ENCODE measurements at places on chromosomes 7 and 10. TPM values are rescaled to one million over a fixed set of nuclear protein-coding genes. Genes with fewer than 3 reads are reported as not detected.

DNA sequence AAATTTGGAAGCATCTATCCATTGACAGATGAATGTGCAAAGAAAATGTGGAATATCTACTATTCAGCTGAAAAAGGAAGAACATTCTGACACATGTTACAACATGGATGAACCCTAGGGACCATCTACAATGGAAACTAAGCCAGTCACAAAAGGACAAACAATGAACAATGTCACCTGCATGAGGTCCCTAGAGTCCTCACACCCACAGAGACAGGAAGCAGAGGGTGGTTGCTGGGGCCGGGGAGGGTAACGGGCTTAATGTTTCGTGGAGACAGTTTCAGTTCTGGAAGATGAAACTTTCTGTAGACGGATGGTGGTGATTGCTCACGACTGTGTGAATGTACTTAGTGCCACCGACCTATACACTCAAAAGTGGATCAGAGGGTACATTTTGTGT lies 282.9 kb downstream of the ADARB2 start:
- DNase-seq: no peak
- no peaks in the 10 kb centered on the region for H3K4me1 ChIP-seq
- H3K27ac ChIP-seq: no peak overlapping the region
- no peaks in the 10 kb centered on the region for H3K27me3 ChIP-seq
- no peaks in the 10 kb centered on the region for H3K36me3 ChIP-seq

- H3K27me3 ChIP-seq: no peaks in the 10 kb centered on the region
- no peak overlapping the region for H3K27ac ChIP-seq
- no peak overlapping the region for H3K4me3 ChIP-seq
- peaks cover 13% of the 10 kb centered on the region for H3K4me1 ChIP-seq
Measured at GRCh38 chr10:79353000-79353406, 5.7 kb downstream of the PPIF start.

DNA sequence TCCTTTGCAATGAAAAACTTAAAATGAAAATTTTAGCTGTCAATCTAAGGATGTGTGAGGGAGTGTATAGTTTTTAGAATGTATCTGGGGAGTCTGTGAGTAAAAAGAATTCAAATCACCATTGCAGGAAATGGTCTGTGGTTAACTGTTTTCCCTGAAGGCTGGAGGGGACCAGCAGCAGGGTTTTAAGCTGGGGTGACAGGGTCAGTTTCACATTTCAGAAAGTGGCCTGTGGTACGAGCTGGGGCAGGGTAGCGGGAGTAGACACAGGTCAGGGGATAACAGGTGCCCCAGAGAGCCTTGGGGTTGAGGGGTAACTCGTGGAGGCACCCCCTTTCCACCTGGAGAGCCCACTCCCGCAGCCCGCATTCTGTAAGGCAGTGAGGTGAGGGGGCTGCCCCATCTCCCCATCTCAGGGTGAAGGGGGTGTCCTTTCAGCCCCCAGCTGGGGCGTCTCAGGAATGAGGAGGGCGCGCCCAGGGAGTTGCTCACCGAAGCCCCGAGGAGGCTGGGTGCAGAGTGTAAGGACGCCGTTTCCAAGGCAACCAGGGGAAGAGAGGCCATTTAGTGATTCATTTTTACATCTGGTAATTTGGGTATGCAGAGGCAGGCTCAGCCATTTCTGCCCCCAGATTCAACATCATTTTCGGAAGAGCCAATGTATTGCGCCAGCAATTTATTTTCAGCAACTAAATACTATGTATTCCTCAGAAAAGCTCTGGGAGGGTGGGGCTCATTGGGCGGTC lies 168.9 kb downstream of the SLIT1 start:
- H3K27ac ChIP-seq: no peak overlapping the region
- H3K36me3 ChIP-seq: no peaks in the 10 kb centered on the region
- peaks cover 11% of the 10 kb centered on the region for H3K27me3 ChIP-seq

- H3K27me3 ChIP-seq: no peaks in the 10 kb centered on the region
- peak overlapping the region; percentile 14 for H3K27ac ChIP-seq
- peaks cover 8% of the 10 kb centered on the region for H3K4me1 ChIP-seq
- no peak for DNase-seq
Measured at GRCh38 chr7:65980478-65981250, 1.3 kb downstream of the GUSB start.

DNA sequence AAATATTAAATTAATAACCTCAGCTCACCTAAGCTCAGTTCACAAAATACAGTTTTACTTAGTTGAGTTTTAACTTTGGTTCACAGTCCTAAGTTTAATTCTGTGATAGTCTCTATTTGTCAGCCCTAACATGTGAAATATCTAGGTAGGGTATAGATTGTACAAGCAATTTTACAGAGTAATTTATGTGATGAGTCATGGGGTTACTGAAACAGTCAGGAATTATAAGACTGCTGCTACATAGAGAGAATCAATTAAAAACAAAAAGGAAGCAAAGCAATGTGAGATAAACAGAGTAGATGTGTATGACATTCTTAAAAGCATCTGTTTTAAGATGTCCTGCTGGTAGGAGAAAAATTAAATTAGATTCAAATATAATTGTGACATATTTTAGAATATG lies 1018.2 kb upstream of the KCND2 start:
- H3K4me1 ChIP-seq: no peaks in the 10 kb centered on the region
- H3K27me3 ChIP-seq: no peaks in the 10 kb centered on the region
- no peak for DNase-seq
- no peak overlapping the region for H3K27ac ChIP-seq
- H3K4me3 ChIP-seq: no peak overlapping the region
- H3K36me3 ChIP-seq: no peaks in the 10 kb centered on the region

DNA sequence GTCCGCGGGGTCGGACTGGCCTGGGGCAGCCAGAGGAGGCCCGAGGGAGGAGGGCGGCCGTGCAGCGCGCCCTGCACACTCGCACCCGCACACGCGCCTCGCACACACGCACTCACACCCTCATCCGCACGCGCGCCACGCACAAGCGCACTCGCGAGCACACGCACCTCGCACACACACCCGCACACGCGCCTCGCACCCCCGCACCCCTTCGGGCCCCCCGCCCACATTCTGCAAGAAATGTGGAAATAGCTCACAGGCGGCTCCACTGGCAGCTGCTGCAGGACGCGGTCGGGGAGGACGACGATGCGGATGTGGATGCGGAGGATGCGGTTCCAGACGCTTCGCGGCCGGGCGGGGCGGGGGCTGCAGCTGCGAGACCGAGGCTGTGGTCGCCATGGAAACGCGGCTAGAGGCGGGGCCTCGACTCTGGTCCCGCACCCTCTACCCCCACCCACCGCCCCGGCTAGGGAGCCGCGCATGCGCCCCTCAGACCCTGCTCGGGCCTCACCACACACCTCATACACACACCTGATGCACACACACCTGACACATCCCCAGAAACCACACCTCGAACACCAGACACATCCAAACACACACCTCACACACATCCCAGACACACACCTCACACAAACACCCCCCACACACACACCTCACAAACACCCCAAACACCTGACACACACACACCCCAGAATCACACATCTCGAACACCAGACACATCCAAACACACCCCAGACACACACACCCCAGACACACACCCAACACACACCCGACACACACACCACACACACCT lies at the start of gene CALY:
CALY (minus strand) TSS at position 320 of the 793 bp plus-strand sequence. CDS start 7,907 bp downstream, outside the sequence.
- no peak for DNase-seq
- H3K36me3 ChIP-seq: no peaks in the 10 kb centered on the region
- no peak within 1 kb of the TSS for H3K27ac ChIP-seq
- peak within 1 kb of the TSS; percentile 38 for H3K4me3 ChIP-seq
- peaks cover 3% of the 10 kb centered on the region for H3K4me1 ChIP-seq
- peaks cover 51% of the 10 kb centered on the region for H3K27me3 ChIP-seq

- no peak overlapping the region for H3K27ac ChIP-seq
- H3K36me3 ChIP-seq: no peaks in the 10 kb centered on the region
Measured at GRCh38 chr7:45129906-45130305, 18.4 kb upstream of the TBRG4 start.

- no peak for DNase-seq
- no peak overlapping the region for H3K27ac ChIP-seq
- H3K4me1 ChIP-seq: peaks cover 22% of the 10 kb centered on the region
- H3K4me3 ChIP-seq: no peak overlapping the region
Measured at GRCh38 chr10:113047605-113047962, 97.5 kb downstream of the TCF7L2 start.

DNA sequence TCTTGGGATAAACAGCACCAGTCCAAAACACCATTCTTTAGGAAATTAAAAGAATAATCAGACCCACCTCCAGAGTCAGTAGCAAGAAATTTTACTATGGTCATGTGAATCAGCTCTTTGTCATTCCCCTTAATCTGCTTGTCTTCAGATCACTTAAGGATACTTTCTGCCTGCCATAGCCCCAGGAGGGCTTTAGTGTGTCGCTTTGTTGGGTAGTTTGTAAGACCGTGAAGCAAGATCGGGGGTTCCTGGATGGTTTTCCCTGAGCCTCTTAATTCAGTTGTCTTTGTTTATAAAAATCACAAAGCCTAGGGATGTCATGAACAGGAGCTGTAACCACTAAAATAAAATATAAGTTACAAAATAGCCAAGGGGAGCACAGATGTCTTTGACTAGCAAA lies 223.6 kb downstream of the RELN start:
- no peaks in the 10 kb centered on the region for H3K27me3 ChIP-seq
- H3K4me1 ChIP-seq: peaks cover 7% of the 10 kb centered on the region
- H3K4me3 ChIP-seq: no peak overlapping the region
- no peaks in the 10 kb centered on the region for H3K36me3 ChIP-seq
- no peak overlapping the region for H3K27ac ChIP-seq

DNA sequence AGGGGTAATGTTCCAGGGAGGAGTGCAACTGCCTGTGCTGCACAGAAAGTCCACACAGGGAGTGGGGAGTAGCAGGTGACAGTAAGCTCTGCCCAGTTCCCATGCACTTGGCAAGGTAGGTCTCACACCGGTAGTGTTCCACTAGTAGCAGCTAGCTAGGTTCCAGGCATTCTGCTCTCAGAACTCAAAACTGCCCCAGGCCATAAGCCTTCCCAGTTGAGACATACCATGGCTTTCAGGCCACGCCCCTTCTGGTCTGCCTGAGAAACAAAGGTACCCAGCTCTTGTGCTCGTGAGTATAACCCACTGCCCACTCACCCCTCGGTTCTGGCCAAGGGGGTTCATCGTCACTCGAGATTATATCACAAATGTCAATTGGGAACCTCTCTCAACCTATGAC lies 12.6 kb downstream of the CASP7 start:
- peaks cover 9% of the 10 kb centered on the region for H3K36me3 ChIP-seq
- H3K27ac ChIP-seq: no peak overlapping the region
- H3K4me1 ChIP-seq: no peaks in the 10 kb centered on the region

GRCh38 chr7:96023387-96023786 lies 251.0 kb downstream of the DYNC1I1 start:
- H3K27ac ChIP-seq: no peak overlapping the region
- H3K4me3 ChIP-seq: no peak overlapping the region
- DNase-seq: peak; percentile 5
- no peaks in the 10 kb centered on the region for H3K36me3 ChIP-seq
- H3K27me3 ChIP-seq: no peaks in the 10 kb centered on the region
- no peaks in the 10 kb centered on the region for H3K4me1 ChIP-seq

GRCh38 chr7:115600207-115600606 lies 430.4 kb downstream of the TFEC start:
- no peak overlapping the region for H3K27ac ChIP-seq
- peaks cover 2% of the 10 kb centered on the region for H3K4me1 ChIP-seq
- no peaks in the 10 kb centered on the region for H3K27me3 ChIP-seq
- DNase-seq: peak; percentile 28

DNA sequence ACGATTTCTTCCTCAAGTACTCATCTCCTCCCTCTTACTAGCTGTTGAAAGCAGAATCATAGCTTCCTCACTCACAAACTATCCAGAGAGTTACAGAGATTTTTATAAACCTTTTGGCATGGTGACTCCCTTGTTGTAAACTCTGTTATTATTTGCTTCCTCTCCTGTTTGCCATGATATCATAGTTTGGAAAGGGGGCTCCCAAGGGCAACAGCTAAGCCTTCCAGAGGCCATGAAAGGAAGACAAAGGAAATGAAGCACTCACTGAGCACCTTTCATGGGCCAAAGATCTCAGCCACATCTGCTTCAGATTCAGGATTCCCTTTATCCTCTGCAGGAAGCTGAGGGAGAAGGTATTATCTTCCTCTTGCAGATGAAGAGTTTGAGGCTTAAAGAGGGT lies 484.6 kb downstream of the PLXNA4 start:
- H3K4me1 ChIP-seq: no peaks in the 10 kb centered on the region
- H3K4me3 ChIP-seq: no peak overlapping the region
- H3K36me3 ChIP-seq: no peaks in the 10 kb centered on the region
- no peak overlapping the region for H3K27ac ChIP-seq
- DNase-seq: no peak

- H3K27me3 ChIP-seq: no peaks in the 10 kb centered on the region
- no peak overlapping the region for H3K27ac ChIP-seq
- no peak for DNase-seq
Measured at GRCh38 chr10:28508304-28508925, 24.5 kb upstream of the WAC start.

DNA sequence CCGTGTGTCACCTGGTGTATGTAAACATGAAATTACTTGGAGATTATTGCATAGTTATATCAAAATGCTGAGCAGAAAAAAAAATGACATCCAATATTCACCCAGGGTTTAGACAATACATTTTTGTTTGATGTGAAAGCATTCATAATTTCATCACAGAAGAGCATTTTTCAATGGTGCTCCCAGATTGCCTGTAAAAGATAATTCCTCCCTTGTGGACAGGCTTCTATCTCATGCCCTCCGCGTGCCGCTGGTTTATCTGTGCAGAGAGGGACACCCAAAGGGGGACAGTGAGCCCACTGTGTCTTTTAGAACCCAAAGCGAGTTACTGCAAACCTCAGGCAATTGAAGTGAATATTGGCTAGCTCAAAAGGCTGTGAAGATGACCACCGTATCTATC lies 126.2 kb upstream of the KLF6 start:
- no peak for DNase-seq
- H3K27me3 ChIP-seq: no peaks in the 10 kb centered on the region
- no peak overlapping the region for H3K4me3 ChIP-seq
- H3K36me3 ChIP-seq: no peaks in the 10 kb centered on the region
- H3K4me1 ChIP-seq: peaks cover 10% of the 10 kb centered on the region

DNA sequence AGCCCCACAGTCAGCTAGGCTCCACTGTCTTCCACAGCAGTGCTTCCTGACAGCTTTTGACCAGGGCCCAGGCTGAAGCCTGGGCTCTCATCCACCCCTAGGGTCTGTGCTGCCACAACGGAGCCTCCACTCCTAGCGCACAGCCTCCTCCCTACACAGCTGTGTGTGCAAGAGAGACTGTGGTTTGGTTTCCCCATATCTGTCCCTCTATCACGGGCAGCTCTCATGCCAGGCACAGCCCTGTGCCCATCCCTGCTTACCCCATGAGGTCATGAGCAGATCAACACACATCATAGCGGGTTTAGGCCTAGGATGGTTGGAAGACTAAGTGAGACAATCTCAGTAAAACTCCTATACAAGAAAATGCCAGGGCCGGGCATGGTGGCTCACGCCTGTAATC lies 61.7 kb upstream of the PLXNA4 start:
- H3K36me3 ChIP-seq: no peaks in the 10 kb centered on the region
- H3K4me3 ChIP-seq: no peak overlapping the region
- no peaks in the 10 kb centered on the region for H3K27me3 ChIP-seq
- no peak overlapping the region for H3K27ac ChIP-seq

- H3K4me3 ChIP-seq: no peak overlapping the region
- H3K27me3 ChIP-seq: no peaks in the 10 kb centered on the region
- no peak for DNase-seq
- no peaks in the 10 kb centered on the region for H3K4me1 ChIP-seq
- H3K36me3 ChIP-seq: no peaks in the 10 kb centered on the region
- H3K27ac ChIP-seq: no peak overlapping the region
Measured at GRCh38 chr7:158302274-158303070, 285.2 kb downstream of the PTPRN2 start.

OR9A2 gene
- not detected for total RNA-seq

C10orf53 gene
- total RNA-seq: not detected

PNLIPRP2 gene
- not detected for total RNA-seq

PON1 gene
- not detected for total RNA-seq

COL1A2 gene
- 1,211 TPM for total RNA-seq

MYOZ1 gene
- 0.18 TPM for total RNA-seq

CALML5 gene
- not detected for total RNA-seq

ACTL6B gene
- total RNA-seq: not detected
